Amygdala (tissue), 56 donors: ENCODE measurements at places on chromosomes 5 and 9.

DNA sequence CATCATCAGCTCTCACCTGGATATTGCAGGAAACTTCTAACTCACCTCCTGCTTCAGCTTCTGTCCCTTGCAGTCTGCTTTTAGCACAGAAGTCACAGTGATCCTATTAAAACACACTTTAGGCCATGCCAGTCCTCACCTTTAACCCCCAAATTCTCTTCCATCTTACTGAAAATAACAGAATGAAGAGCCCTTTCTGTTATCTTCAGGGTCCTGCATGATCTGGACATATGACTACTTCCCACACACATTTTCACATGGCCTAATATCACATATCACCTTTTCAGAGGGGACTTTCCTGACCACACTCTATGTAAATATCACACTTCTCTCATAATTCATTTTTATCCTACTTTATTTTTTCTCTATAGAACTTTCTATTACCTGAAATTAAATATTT lies 550.6 kb upstream of the CLINT1 start:
- DNase-seq: no peak

DNA sequence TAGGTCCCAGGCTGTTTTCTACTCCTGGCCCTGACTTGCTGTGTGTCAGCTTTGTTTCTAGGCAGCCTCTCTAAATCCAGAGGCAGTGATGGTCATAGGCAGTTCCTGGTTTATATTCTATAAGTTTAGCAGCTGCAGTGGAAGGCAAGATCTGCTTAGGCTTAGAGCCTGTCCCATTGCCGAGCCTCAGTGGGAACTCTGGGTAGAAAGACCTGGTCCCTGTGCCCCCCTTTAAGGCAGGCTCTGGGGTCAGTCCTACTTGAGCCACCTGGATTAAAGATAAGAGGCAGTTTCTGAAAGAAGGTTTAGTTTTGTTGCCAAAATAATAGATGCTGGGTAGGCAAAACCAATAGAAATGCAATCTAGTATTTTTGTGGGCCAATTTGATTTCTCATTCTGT lies 13.6 kb downstream of the MCCC2 start:
- DNase-seq: no peak

DNA sequence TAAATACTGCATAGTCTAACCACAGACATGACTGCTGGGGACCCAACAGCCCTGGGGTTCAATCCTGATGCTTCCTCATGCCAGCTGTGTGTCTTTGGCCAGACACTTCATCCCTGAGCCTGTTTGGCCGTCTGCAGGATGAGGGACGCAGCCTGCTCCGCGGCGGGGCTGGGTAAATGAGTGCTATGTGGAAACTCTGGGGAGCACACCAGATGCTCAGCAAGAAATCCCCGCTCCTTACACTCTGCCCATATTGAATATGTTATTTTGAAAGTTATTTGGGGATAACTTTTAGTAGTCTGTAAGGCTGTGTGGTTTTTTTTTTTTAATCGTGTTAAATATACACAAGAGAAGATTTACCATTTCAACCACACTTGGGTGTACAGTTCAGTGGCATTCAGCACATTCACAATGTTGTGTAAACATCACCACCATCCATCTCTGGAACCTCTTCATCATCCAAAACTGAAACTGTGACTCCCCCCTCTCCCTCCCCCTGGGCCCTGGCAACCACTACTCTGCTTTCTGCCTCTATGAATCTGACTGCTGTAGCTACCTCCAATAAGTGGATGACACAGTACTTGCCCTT lies 42.7 kb downstream of the SH3PXD2B start:
- DNase-seq: no peak

- no peak for DNase-seq
Observed at GRCh38 chr9:134595014-134595413, 46.6 kb upstream of the COL5A1 start.

GRCh38 chr9:111118256-111118948 lies 80.1 kb upstream of the LPAR1 start:
- no peak for DNase-seq
